ENCODE measurements at places on chromosomes 4 and X.

- DNase-seq = no peak
Observed at GRCh38 chr4:122777846-122778673, 45.6 kb downstream of the BBS12 start.

DNA sequence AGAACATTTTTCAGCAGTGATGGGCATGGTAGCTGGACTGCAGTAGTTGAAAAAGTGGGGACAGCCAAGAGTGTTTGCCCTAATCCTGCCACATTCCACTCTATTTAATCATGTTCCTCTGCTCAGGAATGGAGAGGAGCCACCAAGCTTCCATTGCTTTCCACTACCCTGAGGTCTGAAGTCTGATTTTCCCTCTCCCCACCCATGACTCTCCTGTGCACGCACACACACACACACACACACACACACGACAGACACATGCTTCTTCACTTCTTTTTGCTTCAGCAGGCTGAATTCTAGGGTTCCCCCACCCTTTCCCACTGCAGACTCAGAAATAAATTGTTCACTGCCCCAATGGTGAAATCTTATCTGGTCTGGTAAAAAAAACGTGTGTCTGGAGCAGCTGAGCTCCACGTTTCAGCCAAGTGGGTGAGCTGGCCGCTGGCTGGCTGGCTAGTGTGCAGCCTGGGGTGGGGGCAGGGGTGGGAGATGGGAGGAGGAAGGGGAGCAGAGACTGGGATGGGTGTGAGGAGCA is 142.7 kb upstream of the NALF2 start:
- no peak for DNase-seq

- no peak for DNase-seq
Observed at GRCh38 chrX:149513825-149514428, 8.8 kb upstream of the IDS start.

DNA sequence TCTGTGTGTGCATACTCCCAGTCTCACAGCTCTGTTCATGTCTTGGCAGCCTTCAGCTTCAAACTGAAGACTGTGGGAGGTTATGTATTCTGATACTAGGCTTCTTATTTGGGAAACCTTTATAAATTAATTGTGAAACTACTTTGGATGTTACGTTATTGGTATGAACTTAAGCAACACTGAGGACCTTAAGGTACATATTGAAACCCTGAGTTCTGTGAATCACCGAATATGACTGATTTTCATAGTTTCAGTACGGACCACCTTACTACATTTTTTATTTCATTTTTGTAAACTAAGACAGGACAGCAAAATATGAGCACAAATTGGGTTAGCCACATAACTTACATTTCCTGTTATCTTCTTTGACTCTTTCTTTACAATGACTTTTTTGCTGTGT is 498.4 kb downstream of the PDGFC start:
- no peak for DNase-seq

GRCh38 chr4:151437505-151437904 is 28.5 kb downstream of the FHIP1A start:
- DNase-seq = no peak

GRCh38 chr4:185912779-185913178 is 100.8 kb upstream of the SORBS2 start:
- DNase-seq = no peak
